ENCODE measurements at places on chromosomes 12 and 14. TPM values are rescaled to one million over a fixed set of nuclear protein-coding genes. Genes with fewer than 3 reads are reported as not detected.
A peak's percentile ranks its signal among the peaks of the same experiment; 100 is the strongest.

ZFYVE26 gene
- 42.9 TPM for total RNA-seq

SH2B3 gene
- 47.1 TPM for total RNA-seq

DNA sequence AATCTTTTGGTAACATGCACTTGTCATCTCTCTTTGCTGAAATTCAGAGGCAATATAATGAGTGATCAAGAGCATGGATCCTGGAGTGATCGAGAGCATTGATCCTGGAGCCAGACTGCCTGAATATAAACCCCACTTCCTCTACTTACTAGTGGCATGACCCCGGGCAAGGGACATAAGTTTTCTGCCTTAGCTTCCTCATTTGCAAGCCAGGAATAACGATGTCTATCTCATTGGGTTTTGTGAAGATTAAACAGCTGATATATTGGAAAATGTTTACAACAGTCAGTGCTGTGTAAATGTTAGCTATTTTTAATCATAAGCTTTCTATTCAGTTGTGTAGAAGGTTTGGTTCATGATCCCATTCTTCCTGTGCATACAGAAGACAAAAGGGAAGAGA, 2.4 kb upstream of the CSRNP2 start:
- no peak for DNase-seq

CTSG gene
- total RNA-seq: 9.7 TPM

GRCh38 chr12:122368361-122369073, 54.0 kb downstream of the CLIP1 start:
- no peak for DNase-seq

DNA sequence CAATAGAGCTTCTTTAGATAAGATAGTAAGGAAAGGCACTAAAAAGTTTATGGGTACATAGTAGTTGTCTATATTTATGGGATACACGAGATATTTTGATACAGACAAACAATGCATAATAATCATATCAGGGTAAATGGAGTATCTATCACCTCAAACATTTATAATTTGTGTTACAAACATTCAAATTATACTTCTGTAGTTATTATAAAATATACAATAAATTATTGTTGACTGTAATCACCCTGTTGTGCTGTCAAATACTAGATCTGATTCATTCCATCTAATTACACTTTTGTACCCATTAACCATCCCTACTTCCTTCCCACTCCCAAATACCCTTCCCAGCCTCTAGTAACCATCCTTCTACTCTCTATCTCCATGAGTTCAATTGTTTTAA, 179.7 kb downstream of the FOXG1 start:
- DNase-seq: no peak

- DNase-seq: no peak
These were observed 691.1 kb downstream of the FLRT2 start for GRCh38 chr14:86221000-86221399.

- DNase-seq: no peak
These were observed 36.9 kb upstream of the HNF1A start for GRCh38 chr12:120941412-120941811.

DNA sequence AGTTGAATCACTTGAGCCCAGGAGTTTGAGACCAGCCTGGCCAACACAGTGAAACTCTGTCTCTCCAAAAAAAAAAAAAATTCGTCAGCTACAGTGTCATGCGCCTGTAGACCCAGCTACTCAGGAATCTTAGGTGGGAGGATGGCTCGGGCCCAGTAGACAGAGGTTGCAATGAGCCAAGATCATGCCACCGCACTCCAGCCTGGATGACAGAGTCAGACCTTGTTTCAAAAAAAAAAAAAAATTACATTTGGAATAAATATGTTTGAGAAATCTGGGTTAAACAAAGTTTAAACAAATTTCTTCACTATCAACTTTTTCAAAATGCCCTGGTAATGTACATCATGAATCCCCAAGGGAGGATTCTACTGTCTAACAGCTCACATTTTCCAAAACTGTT, 187.0 kb upstream of the RASSF8 start:
- no peak for DNase-seq

CDKL1 gene
- 20.7 TPM for total RNA-seq

DNA sequence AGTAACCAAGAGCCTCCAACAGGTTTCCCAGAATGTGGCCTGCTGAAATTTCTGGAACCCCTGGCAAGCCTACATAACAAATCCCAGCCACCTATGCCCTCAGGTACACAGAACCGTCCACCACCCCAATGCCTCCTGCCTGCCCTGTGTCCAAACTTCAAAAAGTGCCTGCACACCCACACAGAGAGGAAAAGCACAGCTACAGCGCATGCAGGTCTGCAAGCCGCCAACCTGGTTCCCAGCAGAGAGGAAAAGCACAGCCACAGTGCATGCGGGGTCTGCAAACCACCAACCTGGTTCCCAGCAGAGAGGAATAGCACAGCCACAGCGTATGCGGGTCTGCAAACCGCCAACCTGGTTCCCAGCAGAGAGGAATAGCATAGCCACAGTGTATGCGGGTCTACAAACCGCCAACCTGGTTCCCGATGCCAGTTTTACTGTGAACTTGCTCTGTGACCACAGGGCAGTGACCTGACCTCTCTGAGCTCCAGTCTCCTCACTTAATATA, 113.5 kb downstream of the SCARB1 start:
- no peak for DNase-seq

GRCh38 chr14:64117671-64118402, 176.3 kb downstream of the ESR2 start:
- no peak for DNase-seq

BEGAIN gene
- 1.5 TPM for total RNA-seq

DNA sequence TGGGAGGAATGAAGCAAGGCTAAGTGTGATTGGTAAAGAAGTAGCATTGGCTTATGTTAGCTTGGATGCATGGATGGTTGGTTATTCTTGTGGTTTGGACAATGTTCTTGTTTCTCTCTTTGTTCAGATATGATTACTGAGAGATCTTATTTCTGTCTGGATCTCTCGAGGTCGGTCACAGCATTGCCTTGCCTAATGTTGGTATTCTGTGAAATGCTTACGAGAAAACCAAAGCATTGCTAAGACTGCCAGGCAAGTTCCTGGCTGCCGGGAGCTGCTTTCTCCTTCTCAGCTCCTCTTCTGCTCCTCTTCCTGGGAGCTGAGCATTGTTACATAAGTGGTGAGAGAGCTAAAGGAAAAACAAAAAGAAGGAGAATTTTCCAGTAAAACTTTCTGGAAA, 7.4 kb upstream of the RND1 start:
- no peak for DNase-seq

- DNase-seq: no peak
These were observed 139.8 kb downstream of the TSPAN9 start for GRCh38 chr12:3216726-3217682.

GNB3 gene
- 0.32 TPM for total RNA-seq

DNA sequence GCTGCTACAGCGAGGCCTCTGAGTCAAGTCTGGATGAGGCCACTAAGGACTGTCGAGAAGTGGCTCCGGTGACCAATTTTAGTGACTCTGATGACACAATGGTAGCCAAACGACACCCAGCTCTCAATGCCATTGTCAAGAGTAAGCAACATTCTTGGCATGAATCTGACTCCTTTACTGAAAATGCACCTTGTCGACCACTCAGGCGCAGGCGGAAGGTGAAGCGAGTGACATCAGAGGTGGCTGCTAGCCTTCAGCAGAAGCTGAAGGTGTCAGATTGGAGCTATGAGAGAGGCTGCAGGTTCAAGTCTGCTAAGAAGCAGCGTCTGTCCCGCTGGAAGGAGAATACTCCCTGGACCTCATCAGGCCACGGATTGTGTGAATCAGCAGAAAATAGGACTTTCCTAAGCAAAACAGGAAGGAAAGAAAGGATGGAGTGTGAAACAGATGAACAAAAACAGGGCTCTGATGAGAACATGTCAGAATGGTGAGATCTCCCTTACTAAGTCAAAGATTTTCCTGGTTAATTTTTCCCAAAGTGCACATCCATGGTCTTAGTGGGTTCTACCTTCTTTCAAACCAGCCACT, 2.9 kb downstream of the GPATCH2L start:
- DNase-seq: no peak

ULK1 gene
- total RNA-seq: 32.4 TPM

PTPN6 gene
- total RNA-seq: 154 TPM

AVPR1A gene
- total RNA-seq: 1.7 TPM

DNA sequence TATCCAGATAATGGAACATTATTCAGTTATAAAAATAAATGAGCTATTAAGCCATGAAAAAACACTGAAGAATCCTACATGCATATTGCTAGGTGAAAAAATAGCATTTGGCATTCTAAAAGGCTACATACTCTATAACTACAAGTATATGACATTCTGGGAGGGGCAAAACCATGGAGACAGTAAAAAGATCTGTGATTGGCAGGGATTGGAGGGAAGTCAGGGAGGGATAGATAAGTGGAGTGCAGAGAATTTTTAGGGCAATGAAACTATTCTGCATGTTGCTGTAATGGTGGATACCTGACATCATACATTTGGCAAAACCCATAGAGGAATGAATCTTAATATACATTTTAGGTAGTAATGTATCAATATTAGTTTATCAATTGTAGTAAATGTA, 63.1 kb upstream of the SLC38A2 start:
- no peak for DNase-seq

DNA sequence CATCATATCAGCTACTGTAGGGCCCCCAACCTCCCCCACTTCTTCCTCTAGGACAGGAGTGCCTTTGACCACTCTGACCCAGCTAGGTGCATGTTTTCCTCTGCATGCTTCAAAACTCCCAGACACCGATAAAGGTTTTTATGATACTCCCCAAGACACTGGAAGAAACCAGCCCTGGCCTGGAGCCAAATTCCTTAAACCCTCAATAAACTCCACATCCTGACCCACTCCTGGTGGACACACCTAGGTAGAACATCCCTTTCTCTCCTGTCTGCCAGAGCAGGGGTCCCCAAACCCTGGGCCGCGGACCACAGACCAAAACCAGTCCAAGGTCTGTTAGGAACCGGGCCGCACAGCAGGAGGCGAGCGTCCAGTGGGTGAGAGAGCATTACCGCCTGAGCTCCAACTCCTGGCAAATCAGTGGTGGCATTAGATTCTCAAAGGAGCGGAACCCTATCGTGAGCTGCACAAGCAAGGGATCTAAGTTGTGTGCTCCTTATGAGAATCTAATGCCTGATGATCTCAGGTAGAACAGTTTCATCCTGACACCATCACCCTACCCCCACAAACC, 49.6 kb downstream of the NT5DC3 start:
- no peak for DNase-seq

SLC6A15 gene
- not detected for total RNA-seq

DNA sequence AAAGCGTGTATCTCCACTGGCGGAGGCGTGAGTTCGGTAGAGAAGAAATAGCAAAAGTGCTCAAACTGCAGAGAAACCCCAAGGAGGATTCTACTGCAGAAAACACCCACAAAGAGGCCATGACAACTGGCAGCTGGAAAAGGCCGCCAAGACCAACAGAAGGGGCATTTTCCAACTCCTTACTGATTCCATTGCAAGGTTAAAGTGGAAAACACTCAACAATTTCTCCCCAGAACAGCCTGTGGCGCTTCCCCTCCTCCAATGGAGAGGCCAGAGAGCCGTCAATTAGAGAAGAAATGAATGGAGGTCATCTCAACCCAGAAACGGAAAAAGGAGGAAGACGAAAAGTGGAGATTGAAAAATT, 618 bp upstream of the ANKRD52 start:
- DNase-seq: peak; percentile 12

- DNase-seq: no peak
These were observed 397.3 kb downstream of the ZFP36L1 start for GRCh38 chr14:68395604-68396003.

DNA sequence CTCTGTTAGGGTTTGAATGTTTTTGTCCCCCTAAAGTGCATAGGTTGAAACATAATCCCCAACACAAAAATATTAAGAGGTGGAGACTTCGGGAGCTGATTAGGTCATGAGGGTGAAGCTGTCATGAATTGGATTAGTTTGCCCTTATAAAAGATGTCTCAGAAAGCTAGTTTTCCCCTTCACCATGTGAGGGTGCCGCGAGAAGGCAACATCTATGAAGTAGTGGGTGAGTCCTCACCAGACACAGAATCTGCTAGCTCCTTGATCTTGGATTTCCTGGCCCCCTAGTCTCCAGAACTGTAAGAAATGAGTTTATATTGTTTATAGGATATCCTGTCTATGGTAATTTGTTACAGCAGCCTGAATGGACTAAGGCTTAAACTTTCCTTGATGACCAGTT, 301.5 kb upstream of the ATP2B1 start:
- DNase-seq: no peak

PLEKHG7 gene
- not detected for total RNA-seq

- DNase-seq: peak; percentile 63
These were observed 26.5 kb downstream of the NOC4L start for GRCh38 chr12:132170637-132171292.

DNA sequence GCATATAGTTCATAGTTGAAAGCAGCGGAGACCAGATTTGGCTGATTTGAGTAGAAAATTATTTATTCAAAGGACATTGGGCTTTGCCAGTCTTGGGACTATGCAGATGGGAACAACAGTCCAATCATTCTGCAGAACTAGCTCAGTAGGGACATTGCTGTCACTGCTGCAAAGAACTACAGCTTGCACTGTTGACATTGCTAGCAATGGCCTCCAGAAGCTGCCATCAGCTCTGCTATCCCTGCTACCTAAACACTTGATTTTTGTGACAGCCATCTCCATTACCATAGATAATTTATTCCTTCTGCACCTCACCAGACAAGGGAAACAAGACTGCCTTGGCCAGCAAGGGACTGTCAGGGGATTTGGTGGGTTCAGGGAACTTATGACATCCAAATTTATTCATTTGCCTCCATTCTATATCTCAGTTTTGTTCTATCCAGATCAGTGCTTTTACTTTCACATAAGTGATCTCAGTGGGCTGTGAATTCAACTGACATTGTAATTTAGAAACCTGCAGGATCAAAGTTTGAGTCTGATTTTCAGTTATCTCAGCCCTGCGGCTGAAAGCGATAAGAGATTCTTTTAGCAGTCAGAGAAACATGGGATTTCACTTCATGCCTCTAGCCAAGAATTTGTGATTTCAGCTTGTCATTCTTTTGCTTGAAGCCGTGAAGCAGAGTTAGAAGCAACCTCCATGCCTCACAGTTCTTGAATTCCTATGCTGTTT, 136.7 kb upstream of the FBXO33 start:
- no peak for DNase-seq

DNA sequence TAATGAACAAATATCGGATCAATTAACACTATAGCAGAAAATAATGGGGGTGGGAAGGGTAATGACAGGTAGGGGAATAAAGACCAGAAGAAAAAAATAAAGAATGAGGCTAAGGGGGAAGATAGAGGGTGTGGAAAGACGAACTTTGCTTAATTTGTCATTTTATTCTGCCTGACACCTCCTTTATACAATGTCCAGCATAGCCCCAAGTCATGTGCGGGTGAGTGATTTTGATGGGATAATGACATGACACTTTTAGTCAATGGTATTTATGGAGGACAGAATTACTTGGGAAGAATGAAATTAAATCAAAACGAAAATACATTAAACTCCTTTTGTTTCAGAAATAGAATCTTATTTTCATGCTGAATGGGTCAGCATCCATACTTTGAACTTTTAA, 20.5 kb upstream of the IFNG-AS1 start:
- no peak for DNase-seq

OR6C2 gene
- not detected for total RNA-seq

All from upper lobe of right lung (tissue), 1 donor.